Central memory CD4-positive, alpha-beta T cell (primary cell): ENCODE measurements at places on chromosomes 2 and 18.

- DNase-seq: no peak
Measured at GRCh38 chr2:80351231-80351630, 46.7 kb upstream of the LRRTM1 start.

DNA sequence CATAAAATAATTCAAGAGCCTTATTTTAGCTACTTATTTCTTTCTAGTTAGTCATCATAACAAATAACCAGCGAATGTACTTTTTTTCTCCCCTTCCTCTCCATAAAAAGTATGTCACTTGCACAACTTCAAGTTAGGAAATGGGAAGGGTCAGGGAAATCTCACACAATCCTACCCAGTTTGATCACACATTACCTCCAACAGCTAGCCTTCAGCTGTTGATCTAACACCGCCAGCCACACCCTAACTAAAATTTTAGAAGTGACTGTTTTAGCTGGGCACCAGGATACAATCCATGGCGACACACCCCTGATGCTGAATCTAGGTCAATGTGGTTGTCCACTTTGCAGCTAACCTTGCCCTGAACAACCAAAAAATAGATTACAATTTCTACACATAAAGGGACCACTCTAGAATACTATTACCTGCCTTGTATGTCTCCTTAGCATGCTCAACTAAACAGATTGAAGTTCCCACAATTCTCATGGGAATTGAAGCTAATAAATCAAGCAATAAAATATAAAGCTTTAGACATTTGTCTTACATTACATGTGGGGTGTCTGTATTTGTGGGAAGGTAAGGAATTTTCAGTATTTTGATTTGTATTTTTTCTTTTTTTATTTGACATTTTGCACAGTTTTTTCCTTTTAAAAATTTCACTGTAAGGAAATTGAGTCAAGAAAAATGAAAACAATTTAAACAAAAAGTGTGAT, 7.3 kb upstream of the COL3A1 start:
- no peak for DNase-seq

DNA sequence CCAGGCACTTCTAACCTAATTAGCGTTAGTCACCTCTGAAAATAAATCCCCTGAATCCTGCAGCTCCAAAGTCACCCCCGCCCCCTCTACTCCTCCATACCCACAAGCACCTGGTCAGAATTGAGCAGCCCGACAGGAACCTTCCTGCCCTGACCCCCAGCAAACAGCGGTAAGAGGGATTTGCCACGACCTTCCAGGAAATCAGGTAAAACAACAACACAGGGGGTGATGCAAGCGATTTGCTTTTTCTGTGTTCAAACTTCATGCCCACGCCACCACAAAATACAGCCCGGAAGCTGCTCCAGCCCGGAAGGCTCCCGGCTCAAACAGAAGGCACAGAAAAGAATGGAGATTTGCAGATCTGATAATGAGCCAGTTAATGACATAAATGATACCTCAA, 367.1 kb downstream of the GPD2 start:
- DNase-seq: no peak

- no peak for DNase-seq
Measured at GRCh38 chr2:120291401-120292311, 39.0 kb downstream of the RALB start.

DNA sequence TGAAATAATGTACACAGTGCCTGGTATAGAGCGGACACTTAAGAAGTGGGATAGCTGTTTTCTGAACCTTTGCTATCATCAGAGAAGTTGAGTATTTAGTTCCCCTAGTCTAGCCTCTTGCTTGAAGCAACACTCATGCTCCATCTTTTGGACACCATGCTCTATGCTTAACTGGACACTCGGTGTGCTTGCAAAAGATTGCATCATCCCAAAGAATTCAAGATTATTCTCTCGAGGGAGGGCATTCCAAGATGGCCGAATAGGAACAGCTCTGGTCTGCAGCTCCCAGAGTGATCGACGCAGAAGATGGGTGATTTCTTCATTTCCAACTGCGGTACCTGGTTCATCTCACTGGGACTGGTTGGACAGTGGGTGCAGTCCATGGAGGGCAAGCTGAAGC, 143.9 kb upstream of the FSHR start:
- DNase-seq: no peak

GRCh38 chr2:45168711-45169338, 159.6 kb upstream of the SIX2 start:
- no peak for DNase-seq

GRCh38 chr2:25201794-25202193, 33.4 kb upstream of the POMC start:
- DNase-seq: no peak

GRCh38 chr2:25649786-25650185, 23.6 kb downstream of the DTNB start:
- no peak for DNase-seq

DNA sequence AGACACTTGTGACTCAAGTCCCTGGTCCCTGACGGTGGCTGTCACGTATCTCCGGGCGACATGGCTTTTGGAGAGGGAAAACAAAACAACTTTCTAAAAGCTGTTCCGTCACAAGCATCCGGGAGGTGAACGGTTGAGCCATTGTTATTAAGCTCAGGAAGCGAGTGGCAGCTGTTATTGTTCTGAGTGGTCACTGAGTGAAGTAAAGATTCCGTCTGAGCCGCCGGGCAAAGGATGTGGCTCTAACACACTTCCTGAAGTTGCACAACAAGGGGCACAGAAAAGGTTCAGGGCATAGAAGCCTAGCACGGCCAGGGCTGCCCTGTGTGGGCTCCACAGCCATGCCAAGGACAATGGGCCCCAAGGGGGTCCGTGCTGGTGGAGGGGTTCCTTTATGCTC, 24.3 kb downstream of the INPP5D start:
- DNase-seq: peak; percentile 50

GRCh38 chr2:85596026-85596333, 435 bp downstream of the RNF181 start:
- DNase-seq: no peak

DNA sequence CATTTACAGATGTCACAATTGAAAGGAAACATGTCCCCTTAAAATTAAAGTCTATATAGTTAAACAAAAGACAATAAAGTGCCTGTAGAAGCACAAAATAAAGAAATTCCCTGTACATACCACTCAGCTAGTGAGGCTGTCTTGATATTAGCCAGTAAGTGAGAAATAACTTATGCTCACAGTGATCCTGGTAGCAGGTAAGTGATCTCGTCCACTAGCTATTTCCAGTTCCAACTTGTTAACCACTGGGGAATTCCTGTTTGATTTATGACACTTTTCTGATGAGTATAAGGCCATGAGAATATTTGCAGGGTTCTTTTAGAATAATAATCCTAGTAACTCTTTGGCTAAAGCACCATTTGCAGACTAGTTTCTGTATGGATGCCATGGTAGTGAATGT, 127.9 kb upstream of the PGAP1 start:
- DNase-seq: no peak

GRCh38 chr2:172283476-172283875, 143.9 kb upstream of the ITGA6 start:
- no peak for DNase-seq

- no peak for DNase-seq
Measured at GRCh38 chr2:61210332-61210981, 48.5 kb downstream of the C2orf74 start.

DNA sequence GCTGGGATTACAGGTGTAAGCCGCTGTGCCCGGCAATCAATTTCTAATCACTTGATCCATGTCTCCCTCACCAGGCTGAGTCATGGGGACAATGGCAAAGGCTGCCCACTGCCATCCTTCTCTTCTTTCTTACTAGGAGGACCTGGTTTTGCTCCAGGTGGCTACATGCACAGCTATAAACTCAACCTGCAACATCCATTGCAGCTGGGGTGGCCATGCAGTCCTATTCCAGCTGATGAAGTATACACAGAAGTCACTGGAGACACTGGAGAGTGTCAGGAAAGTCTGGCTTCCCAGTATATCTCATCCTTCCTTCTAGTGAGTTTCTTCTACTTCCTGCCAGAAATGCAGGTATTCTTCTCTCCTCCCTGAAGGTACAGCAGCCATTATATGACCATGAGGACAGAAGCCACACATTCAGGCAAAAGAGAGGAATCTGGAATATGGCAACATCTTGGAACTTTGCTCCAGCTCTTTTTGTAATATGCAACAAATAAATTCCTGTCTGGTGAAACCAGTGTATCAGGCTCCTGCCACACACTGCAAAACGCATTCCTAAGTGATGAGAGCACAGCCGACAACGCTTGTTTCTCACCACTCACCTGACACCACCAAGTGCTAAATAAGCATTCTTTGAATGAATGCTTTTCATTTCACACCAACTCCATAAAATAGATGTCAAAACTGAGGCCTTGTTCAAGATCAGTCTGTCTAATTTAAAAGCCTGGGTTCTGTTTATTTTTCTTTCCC, 32.3 kb downstream of the SCTR start:
- DNase-seq: no peak

DNA sequence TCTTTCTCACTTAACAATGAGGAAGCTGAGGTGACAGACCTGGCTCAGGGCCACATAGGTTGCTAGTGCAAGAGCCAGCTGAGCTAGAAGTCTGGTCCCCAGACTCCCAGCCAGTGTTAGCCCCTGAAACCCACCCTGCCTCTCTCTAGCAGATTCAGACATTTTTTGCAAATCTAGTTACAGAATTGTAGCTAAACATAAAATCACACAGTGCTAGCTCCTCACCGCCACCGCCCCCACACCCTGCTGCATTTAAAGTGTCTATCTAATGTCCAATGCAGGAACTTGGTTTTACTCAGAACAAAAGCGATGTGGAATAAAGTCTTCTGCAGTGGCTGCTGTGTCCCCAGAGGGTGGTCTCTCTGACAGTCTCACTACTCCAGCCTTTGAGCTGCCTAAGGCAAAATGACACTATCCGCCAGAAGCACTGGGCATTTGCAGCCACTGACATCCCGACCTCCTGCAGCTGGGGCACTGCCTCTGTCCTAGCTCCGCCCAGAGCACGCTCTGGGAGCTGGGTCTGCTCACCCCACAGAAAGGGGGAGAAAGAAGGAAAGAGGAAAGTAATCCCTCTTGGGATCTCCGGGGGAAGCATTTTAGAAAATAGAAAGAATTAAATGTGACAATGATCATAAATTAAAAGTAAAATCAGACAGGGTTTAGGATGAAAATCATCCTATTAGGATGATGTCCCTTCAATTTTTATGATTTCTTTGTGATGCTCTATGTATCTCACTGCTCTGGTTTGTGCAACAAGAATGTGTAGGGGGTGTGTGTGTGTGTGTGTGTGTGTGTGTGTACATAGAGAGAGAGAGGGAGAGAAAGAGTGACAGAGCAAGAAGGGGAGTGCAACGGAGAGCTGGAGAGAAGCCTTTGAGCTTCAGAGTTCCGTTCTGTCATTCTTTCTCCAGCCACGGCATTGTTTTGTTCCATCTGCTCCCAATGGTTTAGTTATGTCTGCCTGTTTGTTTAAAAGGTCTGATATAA, 50.5 kb upstream of the ST8SIA3 start:
- DNase-seq: no peak

DNA sequence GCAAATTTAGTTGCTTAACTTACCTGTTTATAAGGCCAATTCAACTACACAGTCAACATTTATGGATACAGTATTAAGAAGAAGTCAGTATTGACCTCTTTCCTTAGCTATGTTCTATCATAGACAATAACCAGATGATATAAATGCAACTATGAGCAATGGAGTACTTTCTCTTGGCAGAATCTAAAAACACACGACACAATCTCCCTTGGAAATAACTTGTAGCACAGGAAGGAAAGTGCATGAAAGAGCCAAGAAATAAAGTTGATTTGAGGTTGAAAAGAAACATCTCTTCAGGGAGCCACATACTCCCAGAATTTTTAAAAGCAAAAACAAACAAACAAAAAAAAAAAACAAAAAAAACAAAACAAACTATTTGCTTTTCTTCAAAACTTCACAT, 145.0 kb downstream of the EVA1A start:
- no peak for DNase-seq

- peak; percentile 13 for DNase-seq
Measured at GRCh38 chr2:126664234-126664633, 8.3 kb downstream of the GYPC start.

DNA sequence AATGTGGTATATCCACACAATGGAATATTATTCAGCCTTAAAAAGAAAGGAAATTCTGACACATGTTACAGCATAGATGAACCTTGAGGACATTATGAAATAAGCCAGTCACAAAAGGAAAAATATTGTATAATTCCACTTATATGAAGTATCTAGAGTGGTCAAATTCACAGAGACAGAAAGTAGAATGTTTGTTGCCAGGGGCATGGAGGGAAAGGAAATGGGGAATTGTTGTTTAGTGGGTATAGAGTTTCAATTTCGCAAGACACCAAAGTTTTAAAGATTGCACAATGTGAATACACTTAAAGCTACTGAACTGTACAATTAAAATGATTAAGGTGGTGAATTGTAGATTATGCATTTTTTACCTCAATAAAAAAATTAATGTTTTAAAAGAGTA, 92.9 kb downstream of the TXNL1 start:
- DNase-seq: no peak

DNA sequence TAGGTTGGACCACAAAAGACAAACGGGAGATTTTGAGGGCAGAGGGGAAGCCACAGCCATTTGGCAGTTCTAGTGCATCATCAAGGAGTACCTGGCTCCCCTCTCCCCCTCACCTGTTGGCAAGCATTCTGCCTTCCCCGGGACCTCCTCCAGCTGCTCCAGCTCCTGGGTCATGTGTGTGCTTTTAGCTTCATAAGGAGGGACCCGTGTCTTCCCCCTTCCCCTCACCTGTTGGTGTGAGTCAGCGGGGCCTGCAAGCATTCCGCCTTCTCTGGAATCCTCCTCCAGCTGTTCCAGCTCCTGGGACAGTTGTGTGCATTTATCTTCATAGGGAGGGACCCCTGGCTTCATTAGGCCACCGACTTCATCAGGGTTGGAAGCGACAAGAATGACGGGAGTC, 58.8 kb downstream of the SPP2 start:
- no peak for DNase-seq

GRCh38 chr2:127093648-127094210, 13.2 kb downstream of the BIN1 start:
- no peak for DNase-seq

DNA sequence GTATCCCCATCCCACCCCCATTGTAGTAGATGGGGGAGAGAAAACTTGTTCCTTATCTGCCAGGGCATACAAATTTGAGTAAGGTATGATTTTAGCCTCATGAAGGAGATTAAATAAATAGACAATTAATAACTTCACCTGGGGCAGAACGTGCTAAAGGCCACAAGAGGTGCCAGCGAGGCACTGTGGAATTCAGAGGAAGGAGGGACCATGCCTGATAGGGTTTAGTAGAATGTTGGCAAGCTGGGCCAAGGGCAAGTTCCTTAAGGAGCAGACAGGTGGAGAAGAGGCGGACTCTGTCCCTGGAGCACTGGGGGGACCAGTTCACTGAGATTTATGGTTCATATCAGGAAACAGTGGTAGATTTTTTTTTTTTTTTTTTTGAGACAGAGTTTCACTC, 22.5 kb downstream of the STAMBP start:
- DNase-seq: no peak

DNA sequence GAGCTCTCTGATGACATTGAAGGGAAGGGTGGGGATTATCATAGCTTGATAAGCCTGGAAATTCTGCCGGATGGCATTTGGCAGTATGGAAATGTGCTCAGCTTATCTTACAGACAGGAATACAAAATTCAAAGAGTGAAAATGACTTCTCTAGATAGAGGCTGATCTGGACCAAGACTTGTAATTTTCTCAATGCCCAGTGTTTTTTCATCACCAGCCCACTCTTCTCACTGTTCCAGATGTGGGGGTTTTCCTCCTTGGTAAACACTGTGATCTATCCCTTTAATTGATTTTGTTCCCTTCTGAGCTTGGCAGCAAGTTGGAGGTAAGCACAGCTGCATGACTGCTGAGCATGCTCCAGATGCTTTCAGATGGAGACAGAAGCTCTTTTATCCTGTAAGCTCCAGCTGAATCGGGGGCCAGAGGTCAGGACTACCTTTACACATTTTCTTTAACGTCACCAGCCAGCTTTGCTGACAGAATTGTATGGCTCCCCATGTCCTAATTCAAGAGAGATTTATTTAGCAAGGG, 287.4 kb upstream of the TCF4 start:
- no peak for DNase-seq
